ENCODE measurements at places on chromosomes 7 and 10. TPM values are rescaled to one million over a fixed set of nuclear protein-coding genes. Genes with fewer than 3 reads are reported as not detected.

DNA sequence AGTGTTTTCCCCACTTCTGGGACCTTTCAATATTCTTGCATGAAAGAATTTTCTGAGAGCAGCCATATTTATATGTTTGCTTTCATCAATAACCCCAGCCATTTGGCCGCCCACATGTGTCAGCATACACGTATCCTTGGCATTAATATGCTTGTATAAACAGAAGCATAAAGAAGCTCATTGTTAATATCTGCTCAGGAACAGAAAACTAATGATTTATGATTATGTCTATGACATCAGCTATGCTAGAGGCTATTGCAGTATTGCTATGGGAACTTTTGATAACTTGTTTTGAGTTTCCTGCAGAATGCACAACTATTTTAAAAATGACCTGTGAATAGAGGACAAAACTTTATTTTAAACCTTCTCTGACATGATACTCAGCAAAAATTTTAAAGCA, 300.9 kb upstream of the MTPN start:
- no peak overlapping the region for H3K4me3 ChIP-seq
- no peak for DNase-seq
- no peaks in the 10 kb centered on the region for H3K36me3 ChIP-seq
- H3K27me3 ChIP-seq: 0 out of 2 replicates have a peak, but pooled peaks cover 13% of the 10 kb centered on the region
- H3K27ac ChIP-seq: no peak overlapping the region

GRCh38 chr7:107147464-107148393, 21.1 kb upstream of the HBP1 start:
- H3K27ac ChIP-seq: no peak overlapping the region
- no peak overlapping the region for H3K4me3 ChIP-seq
- DNase-seq: peak; percentile 56
- H3K36me3 ChIP-seq: no peaks in the 10 kb centered on the region

GRCh38 chr7:101470668-101471487, 108.2 kb downstream of the COL26A1 start:
- DNase-seq: no peak
- no peak overlapping the region for H3K4me3 ChIP-seq
- H3K4me1 ChIP-seq: no peaks in the 10 kb centered on the region
- H3K36me3 ChIP-seq: no peaks in the 10 kb centered on the region

- H3K36me3 ChIP-seq: no peaks in the 10 kb centered on the region
- no peak for DNase-seq
- peaks cover 13% of the 10 kb centered on the region for H3K4me1 ChIP-seq
- no peak overlapping the region for H3K4me3 ChIP-seq
- H3K27me3 ChIP-seq: no peaks in the 10 kb centered on the region
Observed at GRCh38 chr7:133052826-133053225, 29.1 kb downstream of the CHCHD3 start.

ADAM22 gene
- 5.9 TPM for total RNA-seq

ERV3-1 gene
- total RNA-seq: 8.6 TPM

DNA sequence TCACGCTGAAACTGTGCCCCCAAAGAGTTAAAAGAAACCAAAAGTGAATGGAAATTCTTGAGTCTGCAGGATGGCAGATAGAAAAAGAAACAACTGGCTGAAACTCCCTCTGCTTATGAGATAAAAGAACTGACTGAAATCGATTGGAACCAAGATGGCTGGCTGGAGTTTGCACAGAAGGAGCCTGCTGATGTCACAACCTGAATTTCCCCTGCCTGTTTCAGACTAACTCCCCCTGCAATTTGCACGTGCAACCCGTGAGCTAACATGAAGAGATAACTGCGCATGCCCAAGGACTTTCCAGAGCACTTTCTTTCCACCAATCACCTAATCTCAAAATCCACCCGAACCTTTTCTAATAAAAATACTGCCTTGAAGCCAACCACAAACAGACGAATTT, 435.5 kb downstream of the CALN1 start:
- H3K27me3 ChIP-seq: no peaks in the 10 kb centered on the region
- DNase-seq: no peak
- H3K27ac ChIP-seq: no peak overlapping the region
- no peaks in the 10 kb centered on the region for H3K36me3 ChIP-seq

- no peaks in the 10 kb centered on the region for H3K36me3 ChIP-seq
- no peak for DNase-seq
- no peak overlapping the region for H3K4me3 ChIP-seq
- H3K27me3 ChIP-seq: no peaks in the 10 kb centered on the region
- H3K27ac ChIP-seq: no peak overlapping the region
Observed at GRCh38 chr7:139317939-139318505, 23.1 kb upstream of the FMC1 start.
